ENCODE measurements at places on chromosomes 1 and 21.

GRCh38 chr1:169240449-169241232 is 127.0 kb downstream of the NME7 start:
- no peak for DNase-seq

GRCh38 chr1:112704391-112704933 is 2.5 kb downstream of the RHOC start:
- peak; percentile 93 for DNase-seq

- DNase-seq, result no peak
These were observed 41.0 kb upstream of the SYNC start for GRCh38 chr1:32743380-32744070.

GRCh38 chr1:209583408-209583807 is at the start of gene CAMK1G:
Gene CAMK1G (plus strand): TSS chr1:209583714. CDS start chr1:209594984, 11,270 bp downstream.
- peak; percentile 76 for DNase-seq

- no peak for DNase-seq
These were observed 57.4 kb downstream of the B3GALT5 start for GRCh38 chr21:39669976-39670661.

DNA sequence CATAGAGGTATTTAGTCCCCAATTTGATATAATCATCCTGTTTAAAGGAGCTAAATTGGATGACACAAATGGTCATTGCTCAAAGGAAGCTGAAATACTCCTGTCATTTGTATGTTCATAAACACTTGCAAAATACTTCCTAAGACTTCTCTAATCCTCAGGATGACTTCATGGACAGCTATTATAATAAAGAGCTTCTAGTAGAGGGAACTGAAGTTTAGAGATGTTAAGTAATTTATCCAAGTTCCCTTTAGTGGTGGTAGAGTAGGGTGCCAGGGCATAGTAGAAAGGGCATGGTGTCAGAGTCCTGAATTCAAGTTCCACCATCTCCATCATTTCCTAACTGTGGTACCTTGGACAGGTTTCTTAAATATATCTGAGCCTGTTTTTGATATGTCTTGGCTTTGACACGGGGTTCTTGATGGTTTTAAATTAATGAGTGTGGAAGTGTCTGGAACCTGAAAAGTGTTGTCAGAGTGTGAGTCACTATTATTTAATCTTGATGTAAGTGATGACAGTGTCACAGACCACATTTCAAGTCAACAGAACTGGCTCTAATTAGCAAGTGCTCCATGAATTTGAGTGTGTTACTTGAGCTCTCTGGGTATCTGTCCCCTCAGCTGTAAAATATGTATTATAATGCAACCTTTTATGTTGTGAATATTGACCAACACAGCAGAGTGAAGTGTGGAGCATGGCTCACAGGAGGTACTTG is 12.1 kb upstream of the GBP6 start:
- no peak for DNase-seq

- DNase-seq, result no peak
These were observed 150.1 kb downstream of the PLPP3 start for GRCh38 chr1:56429288-56429687.

DNA sequence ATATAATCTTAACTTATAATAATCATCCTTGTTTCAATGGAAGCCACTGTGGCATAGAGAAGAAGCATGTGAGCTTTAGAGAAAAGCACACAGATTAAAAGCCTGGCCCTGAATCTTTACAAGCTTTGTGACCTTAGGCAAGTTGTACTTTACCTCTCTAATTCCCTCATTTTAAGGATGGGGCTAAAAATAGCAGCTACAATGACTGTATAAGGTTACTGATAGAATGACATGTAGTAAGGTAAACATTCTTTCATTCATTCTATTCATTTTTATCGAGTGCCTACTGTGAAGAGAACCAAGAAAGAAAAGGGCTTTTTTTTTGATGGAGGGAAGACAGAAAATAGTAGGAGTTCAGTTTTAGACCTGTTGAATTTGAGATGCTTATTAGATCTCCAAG is 25.6 kb downstream of the CDKN2C start:
- DNase-seq, result no peak
